ENCODE measurements at places on chromosomes 2 and 18.

DNA sequence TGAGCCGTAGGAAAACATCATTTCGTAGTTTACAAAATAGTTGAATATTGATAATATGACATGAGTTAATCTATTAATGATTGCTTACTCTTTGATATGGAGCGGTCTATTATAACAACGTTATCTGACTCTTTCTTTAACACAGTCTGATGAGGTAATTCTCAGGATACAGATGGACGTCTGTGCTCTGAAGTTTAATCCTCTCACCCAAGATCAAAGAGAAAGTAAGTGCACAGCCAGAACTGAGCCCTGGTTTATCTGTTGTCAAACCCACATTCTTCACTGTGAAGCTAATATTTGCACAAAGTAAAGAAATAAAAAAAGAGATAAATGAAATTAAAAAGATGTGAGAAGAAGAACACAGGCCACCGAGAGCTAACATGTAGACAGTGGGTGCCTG lies 190.9 kb upstream of the COPS8 start:
- no peak for DNase-seq

DNA sequence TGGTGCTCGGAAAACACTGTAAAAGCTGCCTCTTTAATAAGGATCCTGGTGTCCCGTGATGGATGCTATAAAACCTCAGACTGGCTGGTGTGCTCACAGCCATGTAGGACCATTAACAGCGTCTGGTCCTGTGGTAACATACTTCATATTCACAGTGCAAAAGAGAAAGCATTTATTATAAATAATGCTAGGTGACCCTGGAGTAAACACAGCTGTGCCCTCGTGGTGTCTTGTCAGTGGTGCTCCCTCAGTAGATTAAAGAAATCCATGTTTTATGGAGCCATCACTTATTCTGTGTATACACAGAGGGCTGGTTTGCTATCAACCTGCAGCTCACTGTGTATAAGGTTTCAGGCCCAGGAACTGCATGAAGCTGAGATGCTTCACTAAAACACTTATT lies 106.9 kb downstream of the CDK15 start:
- no peak for DNase-seq

- DNase-seq, result peak; percentile 42
Measured at GRCh38 chr2:218883491-218884490, 3.1 kb downstream of the WNT10A start.

- DNase-seq, result no peak
Measured at GRCh38 chr2:208415897-208416296, 9.3 kb downstream of the PTH2R start.

DNA sequence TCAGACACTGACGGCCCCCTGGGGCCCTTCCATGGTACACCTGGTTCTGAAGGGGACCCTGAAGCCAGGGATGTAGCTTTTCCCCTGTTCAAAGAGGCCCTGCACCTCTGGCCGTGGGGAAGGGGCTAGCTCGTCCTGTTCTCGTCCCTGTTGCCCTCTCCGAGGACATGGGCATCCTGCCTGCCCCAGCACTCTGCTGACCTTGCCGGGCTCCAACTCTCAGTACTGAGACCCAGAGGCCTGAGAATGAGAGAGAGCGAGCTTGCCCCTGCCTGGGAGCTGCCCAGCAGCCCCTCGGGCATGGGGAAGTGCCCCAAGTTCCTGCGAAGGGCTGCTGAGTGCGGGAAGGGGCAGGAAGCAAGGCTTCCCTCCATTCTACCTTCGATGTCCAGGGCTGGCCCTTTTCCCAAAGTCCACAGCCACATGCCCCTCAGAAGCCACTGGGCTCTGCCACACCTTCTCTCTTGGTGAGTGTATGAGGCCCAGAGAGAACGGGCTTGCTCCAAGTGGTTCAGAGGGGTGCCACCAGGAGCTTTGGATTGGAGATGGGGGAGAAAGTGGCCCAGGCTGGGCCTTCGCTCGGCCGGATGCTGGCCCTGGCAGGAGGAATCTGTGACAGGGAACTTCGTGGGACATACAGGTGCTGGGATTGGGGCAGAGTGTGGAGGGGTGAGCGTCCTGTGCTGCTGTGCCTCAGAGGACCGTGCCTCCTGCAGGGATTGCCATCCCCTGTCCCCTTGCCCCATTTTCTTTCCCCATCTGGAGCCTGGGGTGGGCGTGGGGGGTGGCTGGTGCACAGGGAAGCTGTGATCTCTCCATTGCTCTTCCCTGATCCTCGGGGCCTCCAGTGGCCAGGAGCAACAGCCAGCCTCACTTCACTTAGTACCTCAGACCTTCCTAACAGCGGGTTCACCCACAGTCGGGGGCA lies 50.8 kb downstream of the KCNIP3 start:
- DNase-seq, result no peak

DNA sequence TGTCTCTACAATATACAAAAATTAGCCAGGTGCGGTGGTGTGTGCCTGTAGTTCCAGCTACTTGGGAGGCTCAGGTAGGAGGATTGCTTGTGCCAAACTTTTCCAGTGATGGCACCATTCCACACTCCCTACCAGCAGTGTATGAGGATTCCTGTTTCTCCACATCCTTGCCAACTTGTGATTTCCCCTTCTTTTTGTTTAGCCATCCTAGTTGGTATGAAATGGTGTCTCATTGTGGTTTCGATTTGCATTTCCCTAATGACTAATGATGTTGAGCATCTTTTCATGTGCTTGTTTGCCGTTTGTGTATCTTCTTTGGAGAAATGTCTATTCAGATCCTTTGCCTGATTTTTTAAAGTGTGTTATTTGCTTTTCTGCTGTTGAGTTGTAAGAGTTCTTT lies 41.0 kb downstream of the EPB41L5 start:
- no peak for DNase-seq

DNA sequence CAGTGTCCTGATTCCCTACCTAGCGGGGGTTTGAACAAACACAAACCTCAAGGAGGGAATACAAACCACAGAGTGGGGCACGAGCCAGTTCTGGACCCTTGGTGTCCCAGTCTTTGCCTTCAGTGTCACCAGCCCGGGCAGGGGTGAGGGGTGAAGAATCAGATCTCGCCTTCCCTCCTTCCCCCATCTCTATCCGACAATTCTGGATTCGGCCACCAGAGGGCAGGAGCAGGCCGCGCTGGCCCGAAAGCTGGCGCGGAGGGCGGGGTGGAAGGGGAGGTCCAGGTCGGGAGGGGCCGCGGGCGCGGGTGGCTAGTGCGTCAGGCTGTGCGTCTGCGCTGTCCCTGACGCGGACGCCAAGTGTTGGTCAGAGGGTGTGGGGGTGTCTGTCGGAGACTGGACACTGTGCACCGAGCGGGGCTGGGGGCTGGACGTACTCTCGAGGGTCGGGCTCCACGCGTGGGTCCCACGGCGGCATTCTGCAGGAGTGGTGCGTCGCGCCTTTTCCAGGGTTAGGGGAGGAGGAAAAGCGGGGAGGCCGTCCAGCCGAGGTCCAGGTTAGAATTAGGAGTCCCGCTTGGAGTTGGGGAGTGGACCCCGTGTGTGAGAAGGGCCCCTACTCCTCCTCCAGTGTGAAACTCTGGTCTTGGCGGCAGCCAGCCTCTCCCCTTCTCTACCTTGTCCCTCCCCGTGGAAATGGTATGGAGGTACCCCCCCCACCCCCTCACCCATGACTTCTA lies 2.9 kb upstream of the CRYBA2 start:
- DNase-seq, result peak; percentile 93
